ENCODE measurements at places on chromosomes 4 and X.

- no peak for DNase-seq
These were observed 72.4 kb upstream of the KLHL13 start for GRCh38 chrX:118189000-118189399.

GRCh38 chr4:108533876-108534275 is 86.5 kb upstream of the RPL34 start:
- peak; percentile 7 for DNase-seq

GRCh38 chr4:19748519-19749479 is 502.9 kb upstream of the SLIT2 start:
- peak; percentile 17 for DNase-seq

- no peak for DNase-seq
These were observed 118.3 kb downstream of the CDKL5 start for GRCh38 chrX:18543738-18544137.

DNA sequence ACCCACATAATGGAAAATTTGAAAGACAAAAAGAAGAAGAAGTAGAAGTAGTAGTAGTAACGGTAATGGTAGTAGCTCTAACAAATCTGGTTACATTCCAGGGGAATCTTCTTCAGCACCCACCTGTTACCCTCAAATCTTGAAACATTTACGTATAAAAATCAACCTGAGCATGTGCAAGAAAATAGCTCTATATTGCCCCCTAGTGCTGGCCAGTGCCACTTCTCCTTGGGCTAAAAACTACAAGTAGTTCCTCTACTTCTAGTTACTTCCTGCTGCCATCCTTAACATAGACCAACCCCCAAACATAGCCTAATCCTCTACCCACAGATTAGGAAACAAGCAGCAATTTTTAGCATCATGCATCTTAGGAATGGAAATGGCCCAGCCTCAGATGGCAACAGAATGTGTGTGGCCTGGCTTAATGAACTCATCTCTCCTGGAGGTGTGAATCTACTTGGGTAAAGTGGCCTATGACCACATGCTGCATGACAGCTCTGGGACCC is 3.1 kb downstream of the PDGFC start:
- peak; percentile 86 for DNase-seq

DNA sequence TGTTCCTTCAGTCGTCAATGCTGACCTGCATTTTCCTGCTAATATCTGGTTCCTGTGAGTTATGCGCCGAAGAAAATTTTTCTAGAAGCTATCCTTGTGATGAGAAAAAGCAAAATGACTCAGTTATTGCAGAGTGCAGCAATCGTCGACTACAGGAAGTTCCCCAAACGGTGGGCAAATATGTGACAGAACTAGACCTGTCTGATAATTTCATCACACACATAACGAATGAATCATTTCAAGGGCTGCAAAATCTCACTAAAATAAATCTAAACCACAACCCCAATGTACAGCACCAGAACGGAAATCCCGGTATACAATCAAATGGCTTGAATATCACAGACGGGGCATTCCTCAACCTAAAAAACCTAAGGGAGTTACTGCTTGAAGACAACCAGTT is 12.6 kb downstream of the TLR8 start:
- DNase-seq: no peak

GRCh38 chr4:184949020-184949419 is 69.3 kb upstream of the HELT start:
- DNase-seq: no peak

- DNase-seq: no peak
These were observed 38.1 kb downstream of the EGFL6 start for GRCh38 chrX:13607331-13607995.

DNA sequence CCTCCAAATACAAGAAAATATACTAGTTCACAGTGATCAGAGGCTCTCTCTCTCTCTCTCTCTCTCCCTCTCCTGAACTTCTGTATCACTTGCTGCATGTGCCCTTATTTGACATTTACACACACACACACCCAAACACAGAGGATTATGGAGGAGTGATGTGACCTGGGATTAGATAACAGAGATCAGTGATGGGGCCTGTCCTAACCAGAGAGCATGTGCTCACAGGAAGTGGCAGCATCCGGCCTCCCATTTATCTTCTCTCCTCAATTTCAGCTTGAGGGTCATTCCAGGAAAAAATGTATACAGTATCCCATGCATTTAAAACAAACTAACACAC is 143.0 kb downstream of the TSPAN5 start:
- DNase-seq: no peak

GRCh38 chrX:30992381-30992904 is 79.4 kb downstream of the FTHL17 start:
- DNase-seq: no peak

GRCh38 chr4:83679692-83680091 is 143.8 kb downstream of the GPAT3 start:
- DNase-seq: no peak

GRCh38 chr4:76589402-76589801 is 154.4 kb downstream of the SHROOM3 start:
- no peak for DNase-seq

- no peak for DNase-seq
These were observed 43.6 kb downstream of the CD99L2 start for GRCh38 chrX:150854856-150855255.

- peak; percentile 82 for DNase-seq
These were observed 132.2 kb downstream of the STIM2 start for GRCh38 chr4:26992657-26993361.

- DNase-seq: peak; percentile 36
These were observed 116.2 kb downstream of the SLC2A9 start for GRCh38 chr4:9904976-9905587.

GRCh38 chrX:133587071-133587470 is 171.8 kb upstream of the GPC4 start:
- DNase-seq: no peak
